ENCODE measurements at places on chromosomes 11 and 22. TPM values are rescaled to one million over a fixed set of nuclear protein-coding genes. Genes with fewer than 3 reads are reported as not detected.
A peak's percentile ranks its signal among the peaks of the same experiment; 100 is the strongest.

The OR2AG2 gene
- not detected for total RNA-seq

- no peak overlapping the region for H3K4me3 ChIP-seq
- no peaks in the 10 kb centered on the region for H3K36me3 ChIP-seq
- peak; percentile 31 for DNase-seq
- no peaks in the 10 kb centered on the region for H3K27me3 ChIP-seq
Measured at GRCh38 chr11:4066910-4067309, 27.7 kb upstream of the RRM1 start.

DNA sequence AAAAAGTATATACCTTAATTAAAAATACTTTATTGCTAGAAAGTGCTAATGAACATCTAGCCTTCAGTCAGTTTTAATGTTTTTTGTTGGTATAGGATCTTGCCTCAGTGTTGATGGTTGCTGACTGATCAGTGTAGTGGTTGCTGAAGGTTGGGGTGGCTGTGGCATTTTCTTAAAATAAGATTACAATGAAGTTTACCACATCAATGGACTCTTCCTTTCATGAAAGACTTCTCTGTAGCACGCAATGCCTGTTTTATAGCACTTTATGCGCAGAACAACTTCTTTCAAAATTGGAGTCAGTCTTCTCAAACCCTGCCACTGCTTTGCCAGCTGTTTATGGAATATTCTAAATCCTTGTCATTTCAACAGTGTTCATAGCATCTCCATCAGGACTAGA is 50.6 kb downstream of the LDLRAD3 start:
- DNase-seq, result no peak
- H3K36me3 ChIP-seq, result no peaks in the 10 kb centered on the region
- H3K27ac ChIP-seq, result no peak overlapping the region
- no peaks in the 10 kb centered on the region for H3K4me1 ChIP-seq
- no peak overlapping the region for H3K4me3 ChIP-seq

The GTSE1 gene
- total RNA-seq, result not detected

The MMP3 gene
- 7.5 TPM for total RNA-seq

DNA sequence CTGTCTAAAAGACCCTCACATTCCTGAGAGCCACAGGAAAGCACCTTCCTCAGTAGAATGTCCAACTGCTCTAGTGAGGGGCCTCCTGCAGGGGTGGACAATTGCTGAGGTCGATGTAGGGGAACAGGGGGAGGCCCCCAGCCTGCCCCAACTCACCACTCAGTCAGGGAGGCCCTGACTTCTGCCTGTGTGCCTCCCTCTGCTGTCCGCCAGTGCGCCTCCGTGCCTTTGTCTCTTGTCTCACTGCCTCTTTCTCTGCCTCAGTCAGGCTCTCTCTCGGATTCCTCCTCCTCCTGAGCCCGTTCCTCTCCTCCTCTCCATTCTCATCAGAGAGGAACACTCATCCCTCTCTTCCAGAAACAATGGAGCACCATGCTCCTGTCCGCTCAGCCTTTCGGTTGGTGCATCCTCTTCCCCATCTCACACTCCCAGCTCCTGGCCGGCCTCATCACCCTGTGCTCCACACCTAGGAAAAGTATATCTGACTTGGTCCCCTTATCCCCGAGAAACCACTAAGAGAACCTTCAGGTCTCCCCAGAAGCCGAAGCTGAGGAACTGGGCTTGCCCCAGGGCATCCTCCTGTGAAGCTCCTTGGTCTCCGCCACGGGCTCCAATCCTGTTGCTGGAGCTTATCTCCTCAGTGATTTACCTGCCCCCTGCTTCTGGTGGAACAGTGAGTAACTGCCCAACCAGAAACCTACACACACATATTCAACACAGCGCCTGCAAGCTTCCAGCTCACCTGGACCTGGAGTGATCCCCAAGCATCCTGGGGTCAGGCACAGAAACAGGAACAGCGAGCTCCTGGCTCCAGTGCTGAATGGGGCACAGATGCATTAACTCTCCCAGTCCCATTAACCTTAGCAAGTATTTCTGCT is 2.3 kb downstream of the B3GAT1 start:
- no peaks in the 10 kb centered on the region for H3K27me3 ChIP-seq
- no peak overlapping the region for H3K4me3 ChIP-seq
- H3K27ac ChIP-seq, result no peak overlapping the region
- no peaks in the 10 kb centered on the region for H3K36me3 ChIP-seq
- peaks cover 19% of the 10 kb centered on the region for H3K4me1 ChIP-seq
- DNase-seq, result no peak

GRCh38 chr11:61976420-61976800 is 9.0 kb upstream of the FTH1 start:
- no peak for DNase-seq
- no peaks in the 10 kb centered on the region for H3K27me3 ChIP-seq
- H3K4me1 ChIP-seq, result peaks cover 80% of the 10 kb centered on the region
- no peak overlapping the region for H3K4me3 ChIP-seq
- no peak overlapping the region for H3K27ac ChIP-seq

The C11orf65 gene
- 0.06 TPM for total RNA-seq

The TMEM121B gene
- 0.40 TPM for total RNA-seq

DNA sequence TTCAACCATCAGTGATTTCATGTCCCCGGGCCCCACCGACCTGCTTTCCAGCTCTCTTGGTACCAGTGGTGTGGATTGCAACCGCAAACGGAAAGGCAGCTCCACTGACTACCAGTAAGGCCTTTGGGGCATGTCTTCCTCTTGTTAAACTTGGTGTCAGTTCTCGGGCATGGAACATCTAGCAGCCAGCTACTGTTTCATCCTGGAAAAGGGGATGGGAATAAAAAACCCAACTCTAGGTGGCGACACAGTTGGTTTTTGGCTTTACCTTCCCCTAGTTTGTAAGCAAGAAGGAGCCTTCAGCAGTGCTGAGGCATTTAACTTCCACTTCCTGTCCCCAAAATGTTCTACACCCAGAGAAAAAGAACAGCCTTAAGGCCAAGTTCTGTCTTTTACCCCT is 76.7 kb downstream of the BMAL1 start:
- H3K4me3 ChIP-seq, result no peak overlapping the region
- H3K27me3 ChIP-seq, result no peaks in the 10 kb centered on the region

DNA sequence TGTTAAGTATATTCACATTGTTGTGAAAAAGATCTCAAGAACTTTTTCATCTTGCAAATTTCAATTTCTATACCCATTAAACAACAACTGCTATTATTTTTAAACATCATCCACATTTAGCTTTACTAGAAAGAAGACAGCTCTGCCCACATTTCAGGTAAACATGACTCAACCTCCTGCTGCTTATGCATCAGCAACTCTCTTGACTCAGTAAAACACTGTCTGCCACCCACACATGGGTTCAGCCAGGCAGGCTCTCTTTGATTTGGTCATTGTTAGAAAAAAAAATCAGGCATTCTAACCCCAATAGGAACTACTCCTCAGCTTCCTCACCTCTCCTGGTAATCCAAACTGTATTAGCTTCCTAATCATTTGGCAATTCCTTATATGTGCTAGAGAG is 5.1 kb upstream of the ENDOD1 start:
- peaks cover 10% of the 10 kb centered on the region for H3K4me1 ChIP-seq
- no peak overlapping the region for H3K4me3 ChIP-seq

DNA sequence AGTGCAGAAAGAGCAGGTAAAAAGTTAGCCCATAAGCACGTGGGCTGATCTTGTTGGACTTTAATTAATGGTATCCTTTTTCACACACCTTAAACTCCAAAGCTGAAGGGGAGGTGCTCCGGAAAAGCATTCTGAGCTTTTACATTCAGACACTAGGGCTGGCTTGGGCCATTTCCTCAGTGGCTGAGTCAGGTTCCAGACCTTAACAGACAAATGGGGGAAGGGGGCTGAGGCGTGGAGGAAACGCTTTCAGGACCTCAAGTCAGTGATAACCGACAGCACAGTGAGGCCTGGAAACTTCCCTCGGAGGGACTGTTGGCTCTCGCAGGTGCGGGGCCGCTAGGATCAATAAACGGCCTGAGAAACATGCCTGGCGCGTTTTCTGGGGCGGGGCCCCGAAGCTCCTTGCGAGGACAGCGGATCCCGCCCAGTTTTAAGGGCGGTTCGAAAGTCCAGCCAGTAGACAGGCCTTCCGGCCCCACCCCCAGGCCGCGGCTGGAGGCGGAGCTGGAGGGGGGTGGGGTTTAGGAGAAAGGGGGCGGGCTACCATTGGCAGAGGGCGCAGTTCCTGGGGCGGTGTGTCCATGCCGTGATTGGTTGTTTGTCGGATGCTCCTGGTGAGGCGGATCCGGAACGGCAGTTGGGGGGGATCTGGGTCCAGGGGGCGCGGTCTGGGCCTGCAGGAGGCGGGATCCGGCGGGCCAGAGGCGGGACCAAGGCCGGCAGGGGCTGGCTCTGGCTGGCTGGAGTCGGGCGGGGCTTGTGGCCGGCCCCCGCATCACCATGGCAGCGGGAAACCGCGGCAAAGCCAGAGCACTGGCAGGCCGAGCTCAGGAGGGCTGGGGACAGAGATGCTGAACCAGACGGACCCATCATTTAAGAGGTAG is 8.0 kb downstream of the C11orf52 start:
- DNase-seq, result peak; percentile 99
- no peaks in the 10 kb centered on the region for H3K27me3 ChIP-seq
- peak overlapping the region; percentile 92 for H3K27ac ChIP-seq
- peak overlapping the region; percentile 55 for H3K4me3 ChIP-seq
- no peaks in the 10 kb centered on the region for H3K36me3 ChIP-seq

The ANGPTL5 gene
- total RNA-seq, result 1.0 TPM
